ENCODE measurements at places on chromosomes 16 and 17.

DNA sequence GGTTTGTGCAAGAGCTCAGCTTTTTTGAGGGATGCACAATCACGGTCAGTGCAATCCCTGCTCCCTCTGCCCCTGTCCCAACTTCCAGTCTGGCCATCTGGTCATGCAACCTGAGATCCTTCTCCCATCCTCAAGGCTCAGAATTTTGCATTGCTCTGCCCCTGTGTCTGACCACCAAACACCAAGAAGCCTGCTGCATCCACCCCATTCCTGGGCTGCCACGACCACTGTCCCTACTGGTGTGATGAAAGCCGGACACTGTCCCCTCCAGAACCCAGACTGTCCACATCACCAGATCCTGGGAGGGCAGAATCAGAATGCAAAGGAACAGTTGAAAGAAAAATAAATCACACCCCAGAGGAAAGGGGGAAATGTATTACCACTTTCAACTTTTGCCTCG is 231.0 kb downstream of the C16orf78 start:
- no peak for DNase-seq

GRCh38 chr17:42027961-42028790 is 8.3 kb downstream of the NKIRAS2 start:
- no peak for DNase-seq

DNA sequence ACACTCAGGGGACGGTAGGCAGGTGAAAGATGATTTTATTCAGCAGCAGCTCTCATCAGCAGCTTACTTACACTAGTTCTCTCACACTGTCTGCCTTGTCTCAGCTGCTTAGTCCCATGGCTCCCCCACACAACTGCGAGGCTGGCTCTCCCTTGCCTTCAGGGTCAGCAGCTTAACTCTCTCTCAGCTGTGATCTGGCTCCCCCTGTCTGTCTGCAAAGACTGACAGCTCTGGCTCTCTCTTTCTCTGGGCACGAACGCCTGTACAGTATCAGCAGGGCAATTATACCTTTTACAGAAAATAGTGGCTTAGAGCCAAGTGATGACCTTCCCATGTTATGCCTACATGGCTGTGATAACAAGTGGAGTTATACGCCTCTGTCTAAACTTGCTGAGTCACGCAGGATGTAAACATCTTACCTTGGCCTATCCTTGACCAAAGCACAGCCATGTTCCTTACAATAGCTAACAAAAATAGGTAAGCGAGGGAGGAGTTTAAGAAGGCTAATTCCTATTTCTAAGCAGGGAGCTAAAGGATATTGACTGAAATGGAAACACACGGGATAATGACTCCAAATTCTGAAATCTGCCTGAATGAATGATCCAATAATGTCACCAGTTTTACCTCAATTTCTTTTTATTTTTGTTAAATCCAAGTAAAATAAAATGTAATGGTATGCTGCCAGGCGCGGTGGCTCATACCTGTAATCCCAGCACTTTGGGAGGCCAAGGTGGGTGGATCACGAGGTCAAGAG is 1.1 kb upstream of the NDUFAB1 start:
- DNase-seq = no peak

DNA sequence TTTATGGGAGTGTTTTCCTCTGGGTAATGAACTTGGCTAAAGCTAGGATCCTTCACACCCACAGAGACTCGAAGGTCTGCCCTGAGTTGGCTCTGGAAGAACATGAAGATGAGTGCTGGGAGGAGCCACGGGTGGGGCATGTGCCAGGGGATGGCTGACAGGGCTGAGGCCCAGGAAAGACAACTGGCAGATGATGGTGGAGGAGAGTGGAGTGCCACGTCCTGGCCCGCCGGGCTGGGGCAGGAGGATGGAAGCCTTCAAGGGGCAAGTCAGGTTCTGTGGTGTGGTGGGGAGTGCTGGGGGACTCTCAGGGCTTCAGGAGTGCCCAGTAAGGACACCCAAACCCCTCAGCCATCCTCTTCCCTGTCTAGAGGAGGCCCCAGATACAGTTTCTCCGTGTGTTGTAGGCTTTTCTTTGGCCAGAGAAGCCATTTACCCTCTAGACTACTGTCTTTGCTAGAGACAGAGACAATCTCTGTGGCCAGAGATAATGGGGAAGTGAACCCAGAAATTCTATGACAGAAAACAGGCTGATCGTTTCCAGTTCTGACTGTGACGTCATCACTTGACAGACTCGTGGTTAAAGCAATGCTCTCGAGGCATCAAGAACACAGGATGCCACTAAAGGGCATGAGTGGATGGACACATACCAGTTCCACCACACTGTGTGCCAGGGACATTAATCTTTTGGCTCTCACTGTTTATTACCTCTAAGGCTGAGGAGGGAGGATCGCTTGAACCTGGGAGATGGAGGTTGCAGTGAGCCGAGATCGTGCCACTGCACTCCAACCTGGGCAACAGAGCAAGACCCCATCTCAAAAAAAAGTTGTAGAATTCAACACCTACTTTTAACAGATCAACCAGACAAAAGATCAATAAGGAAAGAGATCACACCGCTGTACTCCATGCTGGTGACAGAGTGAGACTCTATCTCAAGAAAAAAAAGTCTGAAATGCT is 18.6 kb upstream of the SLC5A10 start:
- DNase-seq = no peak

GRCh38 chr16:7964167-7964566 is 626.1 kb downstream of the TMEM114 start:
- no peak for DNase-seq

GRCh38 chr16:48150707-48151106 is 5.1 kb downstream of the ABCC12 start:
- no peak for DNase-seq

DNA sequence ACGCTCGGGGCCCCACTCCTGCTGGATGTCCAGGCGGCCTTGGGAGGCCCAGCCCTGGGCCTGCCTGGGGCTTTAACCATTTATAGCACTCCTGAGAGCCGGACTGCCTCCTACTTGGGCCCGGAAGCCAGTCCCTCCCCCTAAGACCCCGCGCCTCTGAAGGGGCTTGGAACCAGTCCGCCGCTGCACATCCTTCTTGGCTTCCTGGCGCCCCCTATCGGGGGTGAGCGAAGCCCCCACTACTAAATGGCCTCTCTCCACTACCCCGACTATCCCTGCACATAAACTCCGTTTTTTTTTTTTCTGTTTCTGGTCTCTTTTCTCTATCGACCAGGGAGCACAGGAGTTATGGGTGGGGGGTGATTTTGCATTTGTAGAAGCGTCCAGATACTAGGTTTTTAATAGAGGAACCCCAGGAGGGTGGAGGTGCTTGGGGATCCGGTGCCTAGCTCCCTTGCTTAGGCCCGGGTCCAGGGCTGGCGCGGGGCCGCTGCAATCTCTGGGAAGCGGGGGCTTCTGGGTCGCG is 633 bp upstream of the NOL3 start:
- DNase-seq = no peak

GRCh38 chr17:12853921-12854320 is 64.6 kb downstream of the ARHGAP44 start:
- DNase-seq = no peak

GRCh38 chr16:19245326-19245925 is 40.1 kb upstream of the CLEC19A start:
- no peak for DNase-seq

GRCh38 chr17:20246692-20247091 is 220.6 kb downstream of the LGALS9B start:
- DNase-seq = no peak

- no peak for DNase-seq
These were observed 419 bp downstream of the RAB37 start for GRCh38 chr17:74737299-74738050.

DNA sequence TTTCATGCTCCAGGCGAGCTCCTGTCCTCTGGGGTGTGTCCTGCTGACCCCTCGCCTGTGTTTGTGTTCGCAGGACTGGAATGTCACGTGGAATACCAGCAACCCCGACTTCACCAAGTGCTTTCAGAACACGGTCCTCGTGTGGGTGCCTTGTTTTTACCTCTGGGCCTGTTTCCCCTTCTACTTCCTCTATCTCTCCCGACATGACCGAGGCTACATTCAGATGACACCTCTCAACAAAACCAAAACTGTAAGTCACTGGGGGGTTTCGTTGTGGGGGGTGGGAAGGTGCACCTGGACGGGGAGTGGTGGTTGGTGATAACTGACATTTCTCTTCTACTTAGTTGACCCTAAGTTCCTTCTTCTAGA is 58.3 kb downstream of the ABCC1 start:
- no peak for DNase-seq

GRCh38 chr16:75105306-75106061 is 11.1 kb downstream of the LDHD start:
- no peak for DNase-seq

GRCh38 chr17:7137171-7137943 is 22.7 kb upstream of the ASGR2 start:
- no peak for DNase-seq

DNA sequence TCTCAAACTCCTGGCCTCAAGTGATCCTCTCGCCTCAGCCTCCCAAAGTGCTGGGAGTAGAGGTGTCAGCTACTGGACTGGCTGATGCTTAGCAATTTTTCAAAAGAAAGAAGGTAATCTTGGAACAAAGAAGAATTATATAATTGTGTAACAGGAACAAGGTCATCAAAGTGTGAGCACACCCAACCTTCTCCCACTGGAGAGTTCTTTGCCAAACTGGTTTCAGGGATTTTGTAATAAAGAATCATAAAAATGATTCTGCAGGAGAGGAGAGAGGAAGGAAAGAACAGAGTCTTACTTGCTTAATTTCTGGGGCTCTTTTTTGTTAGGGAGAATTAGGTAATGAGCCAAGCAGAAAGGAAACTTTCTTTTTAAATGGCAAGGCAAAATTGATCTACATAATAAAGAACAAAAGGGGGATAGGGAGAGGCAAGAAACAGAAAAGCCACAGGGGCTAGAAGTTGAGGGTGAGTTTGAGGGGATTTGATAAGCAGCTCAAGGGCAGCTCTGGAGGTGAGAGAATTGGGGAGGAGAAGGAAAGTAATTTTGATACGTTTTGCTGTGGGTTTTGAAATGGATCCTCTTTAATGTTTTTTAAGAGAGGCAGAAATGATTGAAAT is 21.3 kb downstream of the CHD9NB start:
- DNase-seq = no peak

GRCh38 chr17:17943281-17943984 is 28.8 kb downstream of the TOM1L2 start:
- no peak for DNase-seq

- DNase-seq = peak; percentile 44
These were observed 17.3 kb upstream of the WFDC1 start for GRCh38 chr16:84277244-84277823.

- no peak for DNase-seq
These were observed 28.9 kb downstream of the KSR1 start for GRCh38 chr17:27485125-27485524.

- DNase-seq = no peak
These were observed 8.5 kb downstream of the HIRIP3 start for GRCh38 chr16:29986931-29987330.

- DNase-seq = no peak
These were observed 10.8 kb downstream of the C16orf90 start for GRCh38 chr16:3484318-3485096.

DNA sequence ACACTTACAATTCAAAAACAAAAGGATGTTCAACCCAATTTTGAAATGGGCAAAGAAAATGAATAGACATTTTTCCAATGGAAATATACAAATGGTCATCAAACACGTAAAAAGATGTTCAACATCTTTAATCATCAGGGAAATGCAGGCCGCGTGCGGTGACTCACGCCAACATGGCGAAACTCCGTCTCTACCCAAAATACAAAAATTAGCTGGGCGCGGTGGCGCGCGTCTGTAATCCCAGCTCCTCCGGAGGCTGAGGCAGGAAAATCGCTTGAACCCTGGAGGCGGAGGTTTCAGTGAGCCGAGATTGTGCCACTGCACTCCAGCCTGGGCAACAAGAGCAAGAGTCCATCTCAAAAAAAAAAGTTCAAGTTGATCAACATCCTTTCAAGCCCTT is 1.8 kb upstream of the CLUAP1 start:
- no peak for DNase-seq

DNA sequence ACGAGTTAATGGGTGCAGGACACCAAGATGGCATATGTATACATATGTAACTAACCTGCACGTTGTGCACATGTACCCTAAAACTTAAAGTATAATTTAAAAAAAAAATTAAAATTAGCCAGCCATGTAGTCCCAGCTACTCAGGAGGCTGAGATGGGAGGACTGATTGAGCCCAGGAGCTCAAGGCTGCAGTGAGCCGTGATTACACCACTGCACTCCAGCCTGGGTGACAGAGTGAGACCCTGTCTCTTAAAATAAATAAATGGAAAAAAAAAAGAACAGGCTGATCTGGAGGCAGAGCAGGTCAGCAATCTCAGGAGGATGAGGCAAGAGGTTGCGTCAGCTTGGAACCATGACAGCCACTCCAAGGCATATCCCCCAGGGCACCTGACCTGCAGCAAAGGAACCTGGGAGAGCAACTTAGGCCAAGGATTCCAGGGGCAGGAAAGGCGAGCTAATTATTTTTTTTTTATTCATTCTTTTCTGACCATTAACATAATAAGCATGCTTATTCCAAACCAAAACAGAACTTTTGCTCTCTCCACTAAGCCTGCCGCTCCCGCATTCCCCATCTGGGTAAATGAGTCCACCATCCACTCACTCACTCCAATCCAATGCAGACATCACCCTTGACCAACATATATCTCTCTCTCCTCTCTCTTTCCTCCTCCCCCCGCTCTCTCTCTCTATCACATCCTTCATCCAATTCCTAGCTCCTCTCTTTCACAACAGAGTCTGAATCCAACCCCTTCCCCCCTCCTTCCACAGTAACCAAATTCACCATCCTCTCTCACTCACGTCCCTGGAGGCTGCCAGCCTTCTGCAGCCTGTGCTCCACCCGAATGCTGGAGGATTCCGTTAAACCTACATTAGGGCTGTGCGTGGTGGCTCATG is 47.7 kb downstream of the TK2 start:
- DNase-seq = no peak

GRCh38 chr16:49947907-49948678 is 76.9 kb upstream of the CNEP1R1 start:
- DNase-seq = no peak

DNA sequence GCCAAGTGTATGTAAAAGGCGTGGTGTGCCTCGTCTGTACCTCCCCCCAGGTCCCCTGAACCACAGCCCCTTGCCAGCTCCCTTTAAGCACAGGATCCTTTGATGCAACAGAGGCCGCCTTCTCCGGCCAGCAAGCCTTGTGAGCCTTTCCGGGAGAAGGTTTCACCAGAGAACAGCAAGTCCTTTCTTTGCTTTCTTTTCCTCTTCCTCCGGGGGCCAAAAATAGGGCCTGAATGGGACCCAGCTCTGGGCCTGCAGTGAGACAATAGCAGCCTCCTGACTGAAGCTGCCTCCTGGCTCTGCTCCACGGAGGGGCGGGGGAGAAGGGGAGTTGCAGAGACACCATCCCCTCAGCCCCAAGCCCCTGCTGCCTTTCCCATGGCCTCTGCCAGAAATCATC is 9.0 kb downstream of the ADGRG1 start:
- no peak for DNase-seq

- no peak for DNase-seq
These were observed 4.7 kb downstream of the SGF29 start for GRCh38 chr16:28558456-28558855.

DNA sequence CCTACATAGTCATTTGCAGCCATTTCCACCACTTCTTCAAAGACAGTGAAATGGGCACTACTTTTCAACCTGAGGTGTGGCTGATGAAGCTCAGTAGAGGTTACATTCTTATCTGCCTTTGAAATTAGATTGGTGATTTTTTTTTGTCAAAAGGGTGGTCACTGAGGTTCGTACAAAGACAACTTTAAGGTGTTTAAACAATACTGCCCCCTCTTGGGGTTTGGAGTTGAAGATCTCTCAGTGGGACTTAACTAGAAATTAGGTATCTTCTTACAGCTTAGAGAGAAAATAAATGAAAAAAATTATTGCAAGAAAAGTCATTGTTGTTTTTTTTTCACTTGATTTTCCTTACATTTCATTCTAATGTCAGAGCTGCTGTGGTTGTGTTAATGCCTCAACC is 713.2 kb downstream of the CDH11 start:
- no peak for DNase-seq

GRCh38 chr17:40541873-40542557 is 23.3 kb downstream of the CCR7 start:
- DNase-seq = no peak

Data from astrocyte of the spinal cord (primary cell).